ENCODE measurements at places on chromosomes 7 and 10. TPM values are rescaled to one million over a fixed set of nuclear protein-coding genes. Genes with fewer than 3 reads are reported as not detected.

- peak; percentile 93 for DNase-seq
- peak within 1 kb of the TSS; percentile 80 for H3K27ac ChIP-seq
- H3K27me3 ChIP-seq = peaks cover 4% of the 10 kb centered on the region
- H3K4me3 ChIP-seq = peak within 1 kb of the TSS; percentile 59
- no peaks in the 10 kb centered on the region for H3K36me3 ChIP-seq
- no peaks in the 10 kb centered on the region for H3K4me1 ChIP-seq
Observed at GRCh38 chr7:50304129-50304910, at the start of gene IKZF1. Gene IKZF1, plus strand, starts transcription at chr7:50304716. Its CDS starts 14,346 bp downstream, at chr7:50319062.

ZNF804B gene
- total RNA-seq = not detected

- no peak overlapping the region for H3K27ac ChIP-seq
- no peaks in the 10 kb centered on the region for H3K27me3 ChIP-seq
- no peaks in the 10 kb centered on the region for H3K4me1 ChIP-seq
Observed at GRCh38 chr7:144127714-144128334, 4.8 kb downstream of the OR2A14 start.

PNLIP gene
- total RNA-seq = 3.3 TPM

LIPF gene
- not detected for total RNA-seq

Data from upper lobe of left lung (tissue), 6 donors.